ENCODE measurements at places on chromosomes 6 and 20.

DNA sequence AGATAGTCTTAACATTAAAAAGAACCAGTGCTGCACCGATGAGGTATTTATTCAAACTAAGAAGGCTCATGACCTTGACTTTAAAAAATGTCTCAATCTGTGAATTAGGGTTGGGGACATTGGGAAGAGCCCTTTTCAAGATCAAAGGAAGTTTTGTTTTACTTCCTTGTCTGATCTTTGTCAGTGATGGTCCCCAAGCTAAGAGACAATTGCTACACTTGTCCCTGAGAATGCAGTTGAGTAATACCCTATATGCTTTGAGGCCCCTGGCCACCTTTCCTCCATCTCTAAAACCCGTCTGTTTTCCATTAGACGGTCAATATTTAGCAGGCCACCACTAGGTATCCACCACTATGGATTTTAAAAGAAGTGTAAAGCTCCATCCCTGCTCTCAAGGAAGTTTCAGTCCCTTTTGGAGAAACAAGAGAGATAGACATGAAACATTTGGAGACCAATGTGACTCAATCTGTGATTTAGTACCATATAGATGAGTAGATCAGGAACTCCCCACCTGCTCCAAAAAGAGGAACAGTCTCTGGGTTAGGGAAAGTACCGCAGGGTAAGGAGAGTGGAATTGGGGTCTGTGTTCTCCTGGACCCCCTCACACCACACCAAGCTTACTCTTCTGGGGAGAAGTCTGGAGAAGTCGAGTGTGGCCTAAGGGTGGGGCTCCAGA, 99.1 kb upstream of the ISM1 start:
- no peak for DNase-seq

DNA sequence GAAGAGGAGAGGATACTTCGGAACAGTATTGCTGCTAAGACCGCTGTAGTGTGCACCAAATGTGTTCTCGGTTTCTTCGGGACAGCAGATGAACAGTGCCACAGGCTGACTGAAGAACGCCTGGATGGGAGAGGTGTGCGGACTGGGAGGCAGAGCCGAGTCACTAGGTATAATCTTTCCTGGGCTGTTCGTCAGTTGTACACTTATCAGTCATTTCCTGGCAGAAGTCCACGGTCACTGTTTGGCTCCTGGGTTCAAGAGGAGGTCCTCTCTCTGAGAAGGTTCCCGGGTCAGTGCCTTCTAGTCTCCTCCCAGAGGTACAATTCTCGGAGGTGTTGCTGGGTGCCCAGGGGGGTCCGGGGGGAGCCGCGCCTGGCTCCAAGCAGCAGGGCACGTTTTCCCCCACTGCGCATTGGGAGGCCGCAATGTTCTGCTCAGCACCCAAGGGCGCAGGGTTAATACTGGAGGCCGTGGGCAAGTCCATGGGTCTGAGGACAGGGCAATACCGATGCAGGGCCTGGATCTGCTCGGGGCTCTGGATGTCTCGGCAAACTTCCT, 38.1 kb downstream of the GJA10 start:
- DNase-seq, result no peak

DNA sequence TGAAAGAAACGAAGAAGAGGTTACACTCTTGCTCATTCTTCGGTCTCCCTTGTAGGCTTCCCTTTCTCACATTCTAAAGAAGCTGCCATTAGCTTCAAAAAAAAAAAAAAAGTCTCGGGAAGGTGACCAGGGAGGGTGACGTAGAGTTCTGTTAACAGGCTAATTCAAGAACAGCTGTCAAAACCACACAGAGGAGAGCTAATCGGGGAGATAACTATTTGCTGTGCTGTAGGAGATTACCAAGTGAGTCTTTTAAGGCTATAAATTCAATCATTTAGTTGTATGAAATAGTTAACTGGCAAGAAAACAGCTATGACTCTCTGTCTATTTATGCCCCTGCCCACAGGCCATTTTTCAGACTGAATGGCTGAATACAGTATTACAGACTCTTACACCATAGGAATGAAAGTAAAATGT, 256.8 kb downstream of the SYNE1 start:
- DNase-seq, result no peak

DNA sequence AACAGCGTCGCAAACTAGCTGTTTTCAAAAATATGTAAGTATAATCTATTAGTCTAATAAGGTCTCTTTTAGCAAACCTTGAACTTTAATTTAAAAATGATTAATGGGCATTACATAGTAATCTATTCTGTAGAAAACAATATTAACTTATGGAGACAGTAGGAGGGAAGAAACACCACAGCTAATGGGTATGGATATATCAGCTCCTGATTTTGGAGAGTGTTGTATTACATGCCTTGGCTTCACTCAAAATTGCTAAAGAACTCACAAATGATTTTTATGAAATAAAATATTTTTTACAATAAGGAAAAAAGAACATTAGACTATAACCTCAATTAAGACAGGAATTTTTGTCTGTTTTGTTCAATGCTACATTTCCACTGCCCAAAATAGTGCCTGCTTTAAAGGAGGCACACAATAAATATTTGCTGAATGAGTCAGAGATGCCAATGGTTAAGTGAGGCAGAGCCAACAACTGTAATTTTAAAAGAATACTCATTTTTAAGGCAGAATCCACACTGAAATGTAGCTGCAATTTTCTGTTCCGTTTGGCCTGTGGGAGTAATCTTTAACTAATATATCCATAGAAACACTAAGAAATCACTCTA, 15.7 kb downstream of the ATG5 start:
- DNase-seq, result no peak

DNA sequence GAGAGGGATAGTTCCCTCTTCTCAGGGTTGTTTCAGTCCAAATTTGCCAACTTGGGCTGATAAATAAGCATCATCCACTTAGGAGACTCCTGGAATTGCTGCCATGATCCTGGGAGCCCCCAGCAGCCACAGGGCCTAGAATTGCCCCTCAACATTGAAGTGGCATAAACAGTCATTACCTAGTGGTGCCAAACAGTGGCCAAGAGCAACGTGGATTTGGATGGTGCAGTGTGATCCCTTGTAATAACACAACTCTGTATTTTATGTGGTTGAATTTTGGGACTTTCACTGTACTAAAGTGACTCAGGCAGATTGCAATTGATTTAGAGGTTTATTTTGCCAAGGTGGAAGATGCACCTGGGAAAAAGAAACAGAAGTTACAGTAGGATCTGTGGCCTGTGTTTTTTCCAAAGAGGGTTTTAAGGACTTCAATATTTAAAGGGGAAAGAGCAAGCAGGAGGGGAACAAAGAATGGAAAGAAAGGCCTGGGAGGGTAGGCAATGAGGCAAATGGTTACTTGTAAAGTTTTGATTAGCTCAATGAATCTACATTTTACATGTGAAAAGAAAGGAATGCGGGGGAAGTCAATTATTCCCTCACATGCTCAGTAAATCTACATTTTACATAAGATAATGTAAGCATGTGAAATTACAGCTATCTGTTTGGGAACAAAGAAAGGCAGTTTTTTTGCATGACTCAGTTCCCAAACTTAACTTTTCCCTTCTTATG, 168.0 kb upstream of the NOX3 start:
- no peak for DNase-seq

- no peak for DNase-seq
Measured at GRCh38 chr20:40251284-40251932, 437.6 kb downstream of the MAFB start.

DNA sequence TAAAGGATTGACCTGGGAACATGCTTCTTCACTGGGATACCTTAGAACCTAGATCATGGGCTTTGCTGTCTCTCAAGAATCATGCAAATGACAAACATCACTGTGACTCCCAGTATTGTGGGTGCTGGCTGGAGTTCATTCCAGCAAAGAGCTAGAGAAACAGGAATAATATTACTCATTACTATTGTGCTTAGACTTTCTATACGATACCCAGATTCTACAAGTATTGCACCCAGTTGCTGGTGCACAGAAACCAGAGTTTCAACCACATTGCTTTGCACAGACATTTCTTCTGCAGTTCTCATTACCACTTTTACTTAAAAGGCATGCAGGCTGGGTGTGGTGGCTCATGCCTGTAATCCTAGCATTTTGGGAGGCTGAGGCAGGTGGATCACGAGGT, 220.4 kb upstream of the ZNF217 start:
- no peak for DNase-seq

GRCh38 chr20:37566590-37567330, 39.1 kb upstream of the BLCAP start:
- DNase-seq, result no peak

GRCh38 chr6:151904631-151905030, 97.1 kb downstream of the ESR1 start:
- no peak for DNase-seq

- DNase-seq, result no peak
Measured at GRCh38 chr6:151763938-151764680, 43.4 kb upstream of the ESR1 start.

DNA sequence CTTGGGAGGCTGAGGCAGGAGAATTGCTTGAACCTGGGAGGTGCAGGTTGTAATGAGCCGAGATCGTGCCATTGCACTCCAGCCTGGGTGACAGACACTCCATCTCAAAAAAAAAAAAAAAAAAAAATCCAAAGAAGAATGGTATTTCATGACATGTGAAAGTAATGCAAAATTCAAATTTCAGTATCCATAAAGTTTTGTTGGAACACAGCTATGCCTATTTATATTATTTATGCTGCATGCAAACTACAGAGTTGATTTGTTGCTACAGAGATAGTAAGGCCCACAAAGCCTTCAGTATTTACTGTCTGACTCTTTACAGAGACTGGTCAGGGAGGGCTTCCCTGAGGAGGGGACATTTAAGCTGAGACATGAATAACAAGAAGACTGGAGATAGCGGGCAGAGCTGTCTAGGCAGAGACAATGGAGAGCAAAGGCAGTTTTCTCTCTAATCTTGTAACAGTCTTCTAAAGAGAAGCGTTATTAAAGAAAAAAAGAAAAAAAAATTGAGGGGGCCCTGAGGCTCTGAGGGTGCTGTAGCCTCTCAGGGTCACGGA, 2.7 kb upstream of the SLC9A8 start:
- DNase-seq, result no peak

DNA sequence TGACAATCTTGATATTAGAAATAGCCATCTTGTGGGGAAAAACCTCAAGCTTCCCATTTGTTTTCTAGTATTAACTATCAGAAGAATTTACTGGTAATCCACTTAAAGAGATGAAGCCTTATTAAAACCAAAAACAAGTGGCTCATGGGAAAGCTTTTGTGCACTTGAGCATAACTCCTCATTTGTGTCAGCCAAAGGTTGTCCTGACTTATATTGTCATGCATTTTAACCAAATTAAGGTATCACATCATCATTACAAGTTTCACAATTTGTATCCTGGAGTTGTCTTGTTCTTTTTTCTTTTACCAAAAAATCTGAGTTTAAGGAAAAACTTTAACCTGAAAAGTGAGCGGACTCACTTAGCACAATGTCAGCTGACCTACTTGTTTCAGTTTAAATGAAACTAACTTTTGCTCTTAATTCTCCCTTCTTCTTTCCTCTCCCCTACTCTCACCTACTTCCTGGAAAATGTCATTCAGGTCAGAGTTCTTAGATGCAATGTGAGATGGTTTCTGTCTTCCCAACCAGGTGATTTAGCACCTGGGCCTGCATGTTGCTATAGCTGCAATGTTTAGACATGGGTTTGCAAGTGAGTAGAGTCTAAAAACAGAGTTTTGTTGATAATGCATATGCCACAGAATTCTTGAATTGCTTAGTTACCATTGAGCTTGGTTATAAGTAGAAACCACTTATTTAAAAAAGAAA, 82.8 kb downstream of the TNFAIP3 start:
- no peak for DNase-seq

DNA sequence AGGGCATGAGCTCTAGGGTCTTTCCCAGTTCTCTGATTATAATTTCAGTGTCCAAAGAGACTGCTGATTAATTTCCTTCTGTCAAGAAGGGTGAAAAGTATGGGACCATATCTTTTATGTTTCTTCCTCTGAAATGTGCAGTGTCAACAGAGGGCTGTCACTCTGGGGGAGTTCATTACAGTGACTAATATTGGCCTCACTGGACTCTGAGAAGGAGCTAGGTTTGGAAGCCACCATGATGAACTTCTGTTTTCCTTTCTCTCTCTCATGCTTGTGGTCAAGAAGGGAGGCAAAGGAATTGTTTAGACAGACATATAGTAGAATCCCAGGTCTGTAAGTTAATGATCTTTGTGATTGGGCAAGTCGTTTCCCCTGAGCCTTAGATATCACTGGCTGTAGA, 41.8 kb upstream of the BMP6 start:
- no peak for DNase-seq

GRCh38 chr6:30688569-30688968, 2.1 kb upstream of the PPP1R18 start:
- no peak for DNase-seq

DNA sequence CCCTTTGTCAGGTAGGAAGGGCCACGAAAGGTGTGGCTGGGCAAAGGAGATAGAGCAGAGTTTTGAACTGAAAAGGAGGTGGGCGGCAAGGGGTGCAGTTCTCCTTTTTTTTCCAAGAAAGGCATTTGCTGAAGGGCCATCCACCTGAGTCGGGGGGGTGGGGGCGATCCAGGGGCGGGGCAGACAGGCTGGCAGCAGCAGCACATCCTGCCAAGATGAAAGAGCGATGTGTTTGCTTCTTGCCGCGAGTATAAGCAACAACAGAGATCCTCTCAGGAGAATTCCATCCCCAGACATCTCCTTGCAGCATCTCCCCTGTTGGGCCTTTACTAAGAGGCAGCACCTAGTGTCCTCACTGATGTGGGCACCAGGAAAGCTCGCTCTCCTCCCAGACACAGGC, 516.5 kb downstream of the CD83 start:
- no peak for DNase-seq

- DNase-seq, result no peak
Measured at GRCh38 chr6:92762443-92763273, 656.7 kb downstream of the EPHA7 start.

GRCh38 chr20:17227219-17227575, 357 bp downstream of the PCSK2 start:
- no peak for DNase-seq

GRCh38 chr20:36532388-36532787, 8.9 kb upstream of the MYL9 start:
- DNase-seq, result no peak

DNA sequence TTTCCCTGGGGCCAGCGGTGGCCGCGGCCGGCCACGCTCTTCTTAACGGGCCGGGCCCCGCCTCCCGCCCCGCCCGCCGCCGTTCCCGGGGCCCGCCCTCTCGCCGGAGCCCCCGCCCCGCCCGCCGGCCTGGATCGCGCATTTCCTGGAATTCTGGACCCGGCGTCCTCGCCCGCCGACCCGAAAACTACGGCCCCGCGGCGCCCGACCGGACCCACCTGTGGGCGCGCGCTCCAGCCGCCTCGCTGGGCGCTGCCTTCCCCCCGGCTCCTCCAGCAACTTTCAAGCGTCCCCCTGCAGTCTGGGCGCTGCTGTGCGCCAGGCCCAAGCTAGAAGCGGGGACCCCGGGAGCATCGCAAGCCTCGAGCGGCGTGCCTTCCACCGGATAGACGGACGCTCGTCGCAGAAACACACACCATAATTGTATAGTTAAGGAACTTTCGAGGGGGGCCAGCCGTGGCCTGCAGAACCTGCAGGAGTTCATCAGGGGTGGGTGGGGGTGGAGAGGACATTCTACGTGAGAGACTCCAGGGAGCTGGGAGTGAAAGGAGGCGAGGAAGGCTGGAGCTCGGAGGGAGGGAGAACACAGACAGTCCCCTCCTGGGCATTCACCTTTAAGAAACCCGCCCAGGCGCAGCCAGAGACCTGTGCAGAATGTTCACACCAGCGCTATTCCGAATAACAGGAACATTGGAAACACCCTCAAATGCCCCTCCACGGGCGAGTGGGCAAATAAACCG, at the start of gene ADA:
Gene ADA, minus strand, starts transcription at position 16 of the 740 bp plus-strand sequence. CDS start 92 bp downstream, outside the sequence.
- DNase-seq, result no peak
